ENCODE measurements at places on chromosomes 11 and 22.

GRCh38 chr22:40237241-40237640 lies 59.5 kb downstream of the TNRC6B start:
- DNase-seq, result no peak

GRCh38 chr22:28013611-28014010 lies 94.6 kb upstream of the PITPNB start:
- no peak for DNase-seq

- DNase-seq, result no peak
Measured at GRCh38 chr11:124920870-124921609, 2.0 kb downstream of the HEPN1 start.

GRCh38 chr11:119236490-119236889 lies 30.4 kb downstream of the CBL start:
- DNase-seq, result no peak

DNA sequence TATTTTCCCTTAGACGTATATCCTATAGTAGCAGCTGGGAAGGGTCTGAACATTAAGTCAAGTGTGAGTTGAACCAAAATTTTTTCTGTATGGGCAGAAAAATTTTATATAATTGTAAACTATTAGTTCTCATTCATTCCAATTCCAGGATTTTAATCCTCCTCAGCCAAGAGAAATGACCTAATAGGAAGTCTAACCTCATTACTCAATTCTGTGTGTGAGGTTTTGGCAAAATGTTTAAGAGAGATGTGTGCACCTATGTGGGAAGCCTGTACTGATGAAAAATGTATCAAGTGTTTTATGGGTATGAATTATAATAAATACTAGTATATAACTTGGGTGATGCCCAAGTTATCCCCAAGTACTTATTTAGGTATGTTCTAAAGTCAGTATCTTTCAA lies 311.6 kb upstream of the PITPNB start:
- DNase-seq, result no peak

GRCh38 chr11:16018931-16019330 lies 337.4 kb downstream of the SOX6 start:
- DNase-seq, result no peak

- no peak for DNase-seq
Measured at GRCh38 chr11:123576501-123576900, 77.9 kb downstream of the SCN3B start.

- no peak for DNase-seq
Measured at GRCh38 chr11:45213717-45214116, 67.3 kb downstream of the PRDM11 start.

- peak; percentile 76 for DNase-seq
Measured at GRCh38 chr11:69178819-69179482, 23.2 kb downstream of the SMIM38 start.

- no peak for DNase-seq
Measured at GRCh38 chr11:132114185-132114584, 743.8 kb downstream of the NTM start.

- DNase-seq, result no peak
Measured at GRCh38 chr22:49735901-49736421, 91.7 kb downstream of the BRD1 start.

GRCh38 chr22:46965555-46966494 lies 203.4 kb downstream of the TBC1D22A start:
- DNase-seq, result no peak

DNA sequence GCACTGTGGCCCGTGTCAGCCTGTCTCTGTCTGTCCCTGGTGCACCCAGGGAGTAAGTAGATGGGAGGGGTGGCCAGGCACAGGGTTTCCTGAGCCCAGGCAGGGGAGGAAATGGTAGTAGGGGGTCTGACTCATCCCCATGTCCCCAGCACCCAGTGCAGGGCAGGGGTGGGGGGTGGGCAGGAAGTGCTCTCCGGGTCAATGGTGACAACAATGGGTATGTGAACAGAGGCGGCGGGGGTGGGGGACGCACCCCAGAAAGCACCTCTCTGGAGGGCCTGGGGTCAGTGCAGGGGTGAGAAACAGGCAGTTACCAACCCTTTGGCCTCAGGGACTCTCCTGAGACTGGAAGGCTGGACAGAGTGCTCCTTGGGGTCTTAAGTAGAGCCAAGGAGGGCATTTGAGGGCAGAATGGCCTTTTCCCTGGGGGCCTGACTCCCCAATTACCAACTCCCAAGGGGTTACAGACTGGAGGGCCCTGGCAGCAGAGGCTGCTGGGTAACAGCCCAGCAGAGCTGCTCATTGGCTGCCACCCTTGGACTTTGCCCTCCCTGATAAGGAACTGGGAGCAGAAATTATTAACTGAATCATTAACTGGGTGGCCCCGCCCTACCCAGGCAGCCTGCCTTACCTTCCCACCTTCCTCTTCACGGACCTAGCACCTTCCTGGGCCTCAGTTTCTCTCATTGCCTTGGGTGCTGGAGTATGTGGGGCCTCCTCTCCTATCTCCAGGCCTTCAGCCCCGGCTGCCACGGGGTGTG lies 4.2 kb downstream of the MYRF start:
- DNase-seq, result no peak

GRCh38 chr11:132674151-132674550 lies 858.1 kb downstream of the OPCML start:
- no peak for DNase-seq

GRCh38 chr11:116397602-116398084 lies 375.1 kb downstream of the BUD13 start:
- DNase-seq, result no peak

- no peak for DNase-seq
Measured at GRCh38 chr11:60910281-60910687, 3.7 kb upstream of the TMEM109 start.

GRCh38 chr11:47895035-47895434 lies 46.9 kb upstream of the NUP160 start:
- no peak for DNase-seq

DNA sequence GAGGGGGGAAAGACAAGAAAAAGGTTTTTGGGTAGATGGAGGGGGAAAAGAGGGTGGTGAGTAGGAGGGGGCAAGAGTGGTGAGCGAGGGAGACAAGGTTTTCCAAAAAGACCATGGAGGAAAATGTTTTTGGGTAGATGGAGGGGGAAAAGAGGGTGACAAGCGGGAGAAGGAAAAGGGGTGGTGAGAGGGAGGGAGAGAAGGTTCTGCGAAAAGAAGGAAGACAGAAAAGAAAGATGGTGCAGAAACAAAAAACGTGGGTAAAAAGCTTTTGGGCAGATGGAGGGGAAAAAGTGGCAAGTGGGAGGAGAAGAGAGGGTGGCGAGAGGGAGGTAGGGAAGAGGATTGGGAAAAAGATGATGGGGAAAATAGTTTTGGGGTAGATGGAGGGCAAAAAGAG lies 116.0 kb upstream of the SERPIND1 start:
- DNase-seq, result no peak

DNA sequence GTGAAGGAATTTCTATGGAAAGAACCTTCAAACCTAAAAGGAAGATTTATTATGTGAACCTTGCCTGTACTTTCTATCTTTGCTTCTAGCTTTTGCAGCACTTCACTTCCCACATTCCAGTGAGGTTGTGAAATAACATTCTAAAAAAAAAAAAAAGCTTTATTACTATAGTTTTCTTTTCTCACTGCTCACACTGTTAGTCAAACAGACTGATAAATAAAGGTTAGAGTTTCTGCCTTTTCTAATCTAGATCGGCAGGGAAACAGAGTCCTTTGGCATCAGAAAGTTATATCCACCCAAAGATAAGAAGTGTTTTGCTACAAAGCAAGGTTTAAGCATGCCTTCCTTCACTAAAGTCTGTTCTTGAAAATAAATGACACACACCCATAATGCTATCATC lies 2.8 kb downstream of the AAMDC start:
- no peak for DNase-seq

GRCh38 chr11:94895971-94896370 lies 77.4 kb downstream of the CWC15 start:
- DNase-seq, result no peak

DNA sequence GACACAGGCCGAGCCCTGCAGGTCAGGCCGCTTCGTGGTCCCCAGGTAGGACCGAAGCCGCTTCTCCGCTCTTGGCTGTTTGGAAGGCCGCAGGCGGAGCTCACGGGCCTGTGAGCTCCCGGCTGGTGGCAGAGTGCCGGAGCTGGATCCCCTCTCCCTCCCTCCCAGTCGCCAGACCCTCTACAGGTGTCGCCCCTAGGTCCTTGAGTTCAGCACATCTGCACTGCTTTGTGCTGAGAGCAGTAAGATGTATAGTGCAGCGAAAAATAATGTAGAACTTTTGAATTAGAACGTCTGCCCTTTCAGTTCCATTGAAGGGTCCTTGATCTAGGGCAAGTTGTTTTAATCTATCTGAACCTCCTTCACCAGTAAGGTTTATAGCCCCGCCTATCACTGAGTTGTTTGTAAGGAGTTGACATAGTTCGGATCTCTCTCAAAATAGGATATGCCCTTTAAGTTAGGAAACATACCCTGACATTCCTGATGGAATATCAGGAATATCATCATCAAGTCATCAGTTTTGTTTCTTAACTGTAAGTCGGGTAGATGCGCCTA lies 419 bp downstream of the ANKRD49 start:
- DNase-seq, result no peak

GRCh38 chr22:21703684-21704316 lies 31.8 kb downstream of the YPEL1 start:
- no peak for DNase-seq

GRCh38 chr11:3905080-3905953 lies 49.9 kb downstream of the STIM1 start:
- no peak for DNase-seq

- DNase-seq, result no peak
Measured at GRCh38 chr11:107140983-107141382, 122.7 kb upstream of the GUCY1A2 start.

DNA sequence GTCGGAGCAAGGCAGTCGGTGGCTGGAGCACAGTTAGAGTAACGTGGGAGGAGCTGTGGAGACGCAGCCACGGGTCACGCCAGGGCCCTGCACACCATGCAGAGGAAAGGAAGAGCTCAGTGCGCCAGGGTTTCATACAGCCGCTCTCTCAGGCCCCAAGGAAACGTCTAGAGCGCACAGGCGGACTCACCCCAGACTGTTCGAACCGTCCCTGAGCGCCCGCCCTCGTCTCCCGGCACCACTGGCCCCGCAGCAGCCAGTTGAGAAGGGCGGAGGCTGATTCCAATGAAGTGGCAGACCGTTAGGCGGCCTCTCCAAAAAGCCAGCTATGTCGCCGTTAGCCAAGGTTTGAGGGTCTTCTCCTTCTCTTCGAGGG lies 483 bp upstream of the HYLS1 start:
- no peak for DNase-seq

DNA sequence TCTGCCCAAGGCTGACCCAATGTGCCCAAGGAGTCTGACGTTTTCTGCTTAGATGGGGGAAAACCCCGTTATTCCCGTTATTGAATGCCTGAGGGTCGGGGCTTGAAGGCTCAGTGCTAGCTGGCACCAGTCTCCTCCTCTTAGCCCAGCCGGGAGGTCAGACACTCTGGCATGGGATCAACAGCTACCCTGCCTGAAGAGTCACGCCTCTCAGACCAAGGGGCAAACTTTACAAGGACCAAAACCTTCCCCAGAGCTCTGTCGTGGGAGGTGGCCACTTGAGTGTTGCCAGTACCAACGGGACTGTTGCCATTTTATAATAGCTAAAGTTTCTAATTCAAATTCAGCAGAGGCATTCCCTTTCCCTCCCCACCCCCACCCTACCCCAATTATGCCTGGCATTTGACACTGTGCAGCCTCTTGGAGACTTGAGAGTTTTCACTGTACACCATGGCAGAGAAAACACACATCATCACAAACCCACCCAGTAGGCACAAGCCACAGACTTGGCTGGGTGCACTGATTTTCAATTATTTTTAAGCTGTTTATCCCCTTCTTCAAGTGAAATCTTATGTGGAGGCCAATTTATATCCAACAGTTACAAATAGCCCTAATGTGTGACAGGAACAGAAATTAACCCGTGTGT lies 137.5 kb upstream of the SYT13 start:
- DNase-seq, result no peak

DNA sequence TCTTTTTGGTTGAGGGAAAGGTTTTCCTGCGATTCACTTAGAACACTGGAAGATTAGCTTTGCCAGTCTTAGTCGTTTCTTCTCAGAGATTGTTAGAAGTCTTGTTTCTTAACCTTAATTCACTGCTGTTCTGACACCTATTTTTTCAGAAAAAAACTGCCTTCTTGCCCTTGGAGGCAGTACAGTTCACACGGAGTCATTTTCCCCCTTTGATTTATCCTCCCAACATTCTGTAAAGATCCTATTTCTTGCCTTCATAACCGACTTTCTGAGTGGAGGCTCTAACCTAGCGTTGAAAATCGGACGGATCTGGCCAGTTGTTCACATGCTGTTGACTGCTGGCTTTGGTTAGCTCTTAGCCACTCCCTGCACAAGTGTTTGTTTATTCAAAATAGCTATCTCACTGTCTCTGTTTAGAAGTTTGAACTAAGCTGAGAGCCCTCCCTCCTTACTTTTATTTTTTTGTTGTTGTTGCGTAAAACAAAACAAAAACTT lies 737 bp downstream of the BCL2L13 start:
- DNase-seq, result peak; percentile 9

GRCh38 chr22:36790648-36791047 lies 14.7 kb upstream of the IFT27 start:
- peak; percentile 28 for DNase-seq

GRCh38 chr22:20101638-20102037 lies 14.3 kb upstream of the RANBP1 start:
- DNase-seq, result no peak

DNA sequence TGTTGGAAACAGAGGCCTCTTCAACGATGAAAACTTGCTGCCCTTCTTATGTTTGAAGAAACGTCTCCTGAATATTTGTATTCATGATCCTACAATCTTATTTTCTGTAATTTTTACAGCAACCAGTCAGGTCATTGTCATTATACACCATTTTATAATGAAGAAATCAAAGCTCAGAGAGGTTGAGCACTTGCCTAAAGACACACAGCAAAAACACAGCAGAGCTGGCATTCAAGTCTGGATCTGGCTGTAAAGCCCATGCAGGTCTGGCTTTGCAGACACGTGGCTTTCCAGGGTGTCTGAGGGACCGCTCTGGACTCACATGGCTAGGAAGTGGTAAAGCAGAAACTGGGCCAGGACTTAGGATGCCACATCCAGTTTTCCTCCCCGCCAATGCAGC lies 15.8 kb upstream of the ALX4 start:
- no peak for DNase-seq

- DNase-seq, result no peak
Measured at GRCh38 chr11:62499944-62500649, 46.5 kb downstream of the AHNAK start.

DNA sequence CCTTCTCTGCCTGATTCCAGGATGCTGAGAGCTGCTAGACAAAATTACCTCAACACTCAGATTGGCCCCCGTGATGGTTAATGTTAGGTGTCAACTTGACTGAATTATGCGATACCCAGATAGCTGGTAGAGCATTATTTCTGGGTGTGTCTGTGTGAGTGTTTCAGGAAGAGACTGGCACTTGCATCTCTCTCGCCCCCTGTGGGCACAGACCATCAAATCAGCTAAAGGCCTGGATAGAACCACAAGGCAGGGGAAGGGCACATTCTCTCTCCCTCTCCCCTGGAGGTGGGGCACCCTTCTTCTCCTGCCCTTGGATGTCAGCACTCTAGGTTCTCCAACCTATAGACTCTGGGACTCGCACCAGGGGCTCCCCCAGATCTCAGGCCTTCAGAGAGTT lies 79.7 kb downstream of the KIRREL3 start:
- DNase-seq, result no peak

- no peak for DNase-seq
Measured at GRCh38 chr11:64753019-64753379, 6.8 kb downstream of the PYGM start.

All from SHP77 treated with DMSO at 0.1 percent for 48 hours (cell line).